H1 (cell line): ENCODE measurements at places on chromosomes 2 and 18. TPM values are rescaled to one million over a fixed set of nuclear protein-coding genes. Genes with fewer than 3 reads are reported as not detected.

GRCh38 chr2:60371219-60371618, 182.2 kb downstream of the BCL11A start:
- DNase-seq = no peak
- H3K36me3 ChIP-seq = no peaks in the 10 kb centered on the region
- H3K27ac ChIP-seq = no peak overlapping the region
- H3K4me1 ChIP-seq = peaks cover 2% of the 10 kb centered on the region; the same call in 1 of the 2 replicates
- H3K27me3 ChIP-seq = no peaks in the 10 kb centered on the region
- no peak overlapping the region for H3K4me3 ChIP-seq

- no peak overlapping the region for H3K4me3 ChIP-seq
- no peak for DNase-seq
- H3K27me3 ChIP-seq = no peaks in the 10 kb centered on the region
- no peaks in the 10 kb centered on the region for H3K4me1 ChIP-seq
- H3K36me3 ChIP-seq = no peaks in the 10 kb centered on the region
- no peak overlapping the region for H3K27ac ChIP-seq
Observed at GRCh38 chr2:221562226-221562625, 9.9 kb downstream of the EPHA4 start.

DNA sequence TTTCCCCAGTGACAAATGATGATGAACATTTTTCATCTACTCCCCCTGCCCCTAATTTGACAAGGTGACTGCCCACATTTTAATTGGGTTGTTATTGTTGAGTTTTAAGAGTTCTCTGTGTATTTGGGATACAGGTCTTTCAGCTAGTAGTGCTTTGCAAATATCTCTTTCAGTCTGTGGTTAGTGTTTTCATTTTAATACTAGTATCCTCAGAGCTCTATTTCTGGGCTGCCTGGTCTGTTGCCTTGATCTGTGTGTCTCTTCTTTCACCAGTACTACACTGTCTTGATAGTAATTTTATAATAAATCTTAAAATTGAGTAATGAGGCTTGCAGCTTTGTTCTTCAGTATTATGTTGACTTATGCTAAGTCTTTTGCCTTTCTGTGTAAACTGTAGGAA, 19.7 kb downstream of the EIF5B start:
- H3K27me3 ChIP-seq = no peaks in the 10 kb centered on the region
- H3K4me1 ChIP-seq = no peaks in the 10 kb centered on the region
- H3K36me3 ChIP-seq = 0 out of 2 replicates have a peak, but pooled peaks cover 2% of the 10 kb centered on the region
- H3K27ac ChIP-seq = no peak overlapping the region

The KIF5C gene
- 58.1 and 66.4 TPM in 2 replicates for total RNA-seq

DNA sequence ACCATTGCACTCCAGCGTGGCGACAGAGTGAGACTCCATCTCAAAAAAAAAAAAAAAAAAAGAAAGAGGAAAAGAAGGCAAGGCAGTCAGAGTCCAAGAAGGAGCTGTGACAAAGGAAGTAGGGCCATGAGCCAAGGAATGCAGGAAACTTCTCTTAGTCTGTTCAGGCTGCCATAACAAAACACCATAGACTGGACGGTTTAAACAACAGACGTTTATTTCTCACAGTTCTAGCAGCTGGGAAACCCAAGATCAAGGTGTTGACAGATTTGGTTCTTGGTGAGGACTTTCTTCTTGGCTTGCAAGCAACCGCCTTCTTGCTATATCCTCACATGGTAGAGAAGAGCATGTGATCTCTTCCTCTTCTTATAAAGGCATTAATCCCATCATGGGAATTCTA, 13.1 kb upstream of the SUMO1 start:
- H3K27ac ChIP-seq = no peak overlapping the region
- no peaks in the 10 kb centered on the region for H3K36me3 ChIP-seq
- no peak overlapping the region for H3K4me3 ChIP-seq
- no peaks in the 10 kb centered on the region for H3K27me3 ChIP-seq
- peaks cover 2% of the 10 kb centered on the region; the same call in 1 of the 2 replicates for H3K4me1 ChIP-seq
- no peak for DNase-seq
